ENCODE measurements at places on chromosomes 7 and 10.

- no peak for DNase-seq
These were observed 455.8 kb downstream of the TFEC start for GRCh38 chr7:115574681-115575291.

GRCh38 chr10:108052981-108053380 lies 888.5 kb upstream of the SORCS1 start:
- no peak for DNase-seq

DNA sequence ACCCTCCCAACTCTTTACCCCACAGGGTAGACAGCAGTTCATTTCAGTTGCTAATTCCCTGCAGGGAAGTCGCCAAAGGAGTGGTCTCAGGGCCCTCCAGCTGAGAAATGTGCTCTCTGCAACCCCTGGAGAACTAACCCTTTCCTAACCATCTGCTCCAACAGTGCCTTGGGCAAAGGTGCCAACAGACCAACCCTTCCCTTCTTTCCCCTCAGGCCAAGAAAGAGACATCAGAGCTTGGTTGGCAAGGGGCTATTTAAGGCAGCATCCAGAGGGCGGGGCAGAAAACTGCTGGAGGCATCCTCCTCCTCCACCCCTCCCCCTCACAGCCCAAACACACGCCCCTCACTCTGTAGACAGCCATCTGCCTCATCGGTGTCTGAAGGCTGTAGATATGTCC lies 1.7 kb downstream of the SORBS1 start:
- no peak for DNase-seq

GRCh38 chr7:3461923-3462322 lies 160.9 kb downstream of the SDK1 start:
- DNase-seq = no peak
